ENCODE measurements at places on chromosomes 4 and X.

DNA sequence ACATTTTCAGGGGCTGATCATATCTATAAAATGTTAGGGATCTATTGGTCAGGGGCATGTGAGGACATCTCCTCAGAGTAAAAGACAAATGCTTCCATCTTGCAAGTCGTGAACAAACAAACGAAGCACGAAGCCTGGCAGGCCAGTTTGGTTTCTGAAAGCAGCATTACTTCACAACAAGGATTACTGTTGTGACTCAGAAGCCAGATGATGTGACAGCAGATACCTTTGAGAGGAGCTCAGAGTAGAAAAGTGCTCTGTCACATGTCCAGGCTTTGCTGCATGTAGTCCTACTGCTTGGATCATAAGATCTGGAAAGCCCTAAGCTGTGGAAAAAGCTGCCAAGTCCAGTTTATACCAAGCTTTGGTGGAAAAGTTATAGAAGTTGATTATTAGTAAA lies 1827.2 kb downstream of the ARAP2 start:
- no peak for DNase-seq

DNA sequence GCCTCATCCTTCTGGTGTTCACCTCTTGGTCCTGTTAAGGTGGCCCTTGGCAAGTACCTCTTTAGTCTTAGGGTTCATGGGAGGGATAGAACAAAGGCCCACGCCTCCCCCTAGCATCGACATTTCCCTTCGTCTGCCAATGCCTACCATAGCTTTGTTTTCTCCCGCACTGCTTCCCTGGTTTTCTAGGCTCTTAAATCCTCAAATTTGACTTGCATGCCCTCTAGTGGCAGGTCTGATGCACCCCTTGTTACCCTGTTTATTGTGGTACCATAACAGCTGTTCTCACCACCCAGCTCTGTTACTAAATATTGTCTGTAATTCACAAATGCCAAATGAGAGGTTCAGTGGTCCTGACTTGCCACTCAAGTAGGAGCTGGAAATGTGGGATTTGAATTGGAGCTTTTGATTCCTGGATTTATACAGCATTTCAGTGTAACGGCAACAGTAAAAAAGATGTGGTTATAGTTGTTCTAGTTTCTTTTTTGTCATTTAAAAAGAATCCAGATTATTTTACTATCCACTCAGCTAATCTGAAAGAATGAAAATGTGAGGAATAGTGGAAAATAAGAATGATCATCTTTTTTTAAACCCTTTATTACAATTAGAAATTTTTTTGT lies 100.1 kb downstream of the REPS2 start:
- peak; percentile 2 for DNase-seq

GRCh38 chr4:40055863-40056715 lies 561 bp upstream of the N4BP2 start:
- peak; percentile 45 for DNase-seq

DNA sequence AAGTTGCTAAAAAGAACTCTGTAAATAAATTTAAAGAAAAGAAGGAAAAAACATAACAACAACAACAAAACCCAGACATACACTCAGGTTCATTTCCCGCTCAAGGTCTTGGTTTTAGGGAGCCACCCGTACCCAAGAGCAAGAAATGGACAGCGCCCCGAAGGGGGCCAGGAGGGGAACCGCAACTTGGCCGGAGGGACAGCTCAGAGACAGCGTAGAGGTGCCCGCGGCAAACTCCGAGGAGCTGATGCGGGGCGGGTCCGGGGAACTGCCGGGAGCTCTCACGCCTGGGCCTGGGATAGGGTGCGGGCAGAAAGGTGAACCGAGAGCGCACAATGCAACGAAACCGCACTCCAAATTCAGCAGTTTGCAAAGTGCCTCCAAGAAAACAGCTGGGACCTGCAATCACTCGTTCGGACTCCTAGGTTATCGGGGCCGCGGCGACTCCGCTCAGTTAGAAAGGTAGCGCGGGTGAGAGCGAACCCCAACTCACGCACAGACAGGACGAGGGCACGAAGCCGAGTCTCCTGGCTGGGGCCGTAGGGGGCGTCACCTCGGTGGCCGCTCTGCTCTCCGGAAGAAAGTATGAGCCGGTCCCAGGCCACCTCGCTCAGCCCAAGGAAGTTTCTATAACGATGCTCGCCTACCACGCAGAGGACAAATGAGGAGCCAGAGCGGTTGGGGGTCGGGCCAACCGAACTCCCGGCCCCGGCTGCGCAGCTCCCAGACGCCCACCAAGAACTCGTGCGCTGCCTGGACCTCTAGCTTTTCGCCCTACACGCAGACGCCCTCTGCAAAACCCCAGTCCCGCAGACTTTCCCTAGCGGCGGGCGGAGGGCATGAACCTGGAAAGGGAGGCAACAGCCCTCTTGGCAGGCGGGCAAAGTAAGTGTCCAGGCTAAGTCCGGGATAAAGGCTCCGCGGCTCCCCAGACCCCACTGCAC lies 1.4 kb downstream of the NDNF start:
- no peak for DNase-seq

- DNase-seq, result peak; percentile 5
Measured at GRCh38 chr4:128220286-128221235, 67.1 kb downstream of the PGRMC2 start.

Measured in CMK (cell line).